ENCODE measurements at places on chromosomes 1 and 21.

DNA sequence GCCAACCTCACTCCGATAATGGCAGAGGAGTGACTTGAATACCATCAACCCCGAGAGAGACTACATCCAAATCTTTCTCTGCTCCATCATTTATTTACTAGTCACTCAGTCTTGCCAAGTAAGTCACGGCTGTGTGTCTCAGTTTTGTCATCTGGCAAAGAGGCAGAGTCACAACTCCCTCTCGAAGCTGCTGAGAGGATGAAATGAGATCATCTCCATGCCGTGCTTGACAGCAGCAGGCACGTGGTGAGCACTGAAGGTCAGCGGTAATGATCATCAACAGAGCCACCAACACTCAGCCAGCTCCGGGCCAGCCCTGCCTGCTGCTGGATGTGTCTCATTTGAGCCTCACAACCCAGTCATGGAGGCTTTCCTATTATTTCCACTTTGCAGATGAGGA lies 19.9 kb downstream of the ALDH4A1 start:
- DNase-seq: no peak

DNA sequence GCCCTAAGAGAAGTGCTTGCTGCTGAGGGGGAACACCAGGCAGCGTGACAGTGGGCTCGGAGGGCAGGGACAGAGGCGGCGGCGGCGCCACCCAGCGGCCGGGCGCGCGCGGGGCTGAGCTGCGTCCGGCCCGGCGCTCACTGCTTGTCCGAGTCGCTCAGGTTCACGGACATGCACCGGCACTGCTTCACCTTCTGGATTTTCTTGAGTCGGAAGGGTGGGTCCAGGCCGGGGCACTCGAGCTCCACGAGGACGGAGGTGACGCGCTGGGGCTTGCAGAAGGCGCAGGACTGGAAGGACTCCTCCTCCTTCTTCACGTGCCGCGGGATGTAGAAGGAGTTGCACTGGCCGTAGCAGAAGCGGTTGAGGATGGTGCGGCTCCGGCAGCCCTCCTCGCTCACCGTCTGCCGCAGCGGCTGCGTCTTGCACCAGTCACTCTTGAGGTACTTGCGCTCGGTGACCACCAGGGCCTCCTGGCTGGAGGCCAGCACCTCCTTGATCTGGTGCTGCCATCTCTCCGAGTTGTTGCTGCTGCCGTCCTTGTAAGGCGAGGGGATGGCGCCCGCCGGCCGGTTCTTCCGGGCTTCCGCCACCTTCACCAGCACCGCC lies 119.0 kb downstream of the GREM2 start:
- no peak for DNase-seq

GRCh38 chr1:31725134-31725533 lies 21.3 kb upstream of the COL16A1 start:
- DNase-seq: no peak

- DNase-seq: peak; percentile 68
Measured at GRCh38 chr21:37700641-37701202, 215.5 kb downstream of the KCNJ6 start.

DNA sequence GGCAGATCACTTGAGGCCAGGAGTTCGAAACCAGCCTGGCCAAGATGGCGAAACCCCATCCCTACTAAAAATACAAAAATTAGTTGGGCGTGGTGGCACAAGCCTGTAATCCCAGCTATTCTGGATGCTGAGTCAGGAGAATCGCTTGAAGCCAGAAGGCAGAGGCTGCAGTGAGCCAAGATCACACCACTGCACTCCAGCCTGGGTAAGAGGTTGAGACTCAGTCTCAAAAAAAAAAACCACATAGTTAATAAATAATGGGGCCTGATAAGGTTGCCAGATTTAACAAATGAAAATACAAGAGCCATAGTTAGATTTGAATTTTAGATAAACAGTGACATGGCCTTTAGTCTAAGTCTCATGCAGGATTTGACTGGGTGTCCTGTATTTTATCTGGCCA lies 175.7 kb downstream of the ZZZ3 start:
- no peak for DNase-seq

DNA sequence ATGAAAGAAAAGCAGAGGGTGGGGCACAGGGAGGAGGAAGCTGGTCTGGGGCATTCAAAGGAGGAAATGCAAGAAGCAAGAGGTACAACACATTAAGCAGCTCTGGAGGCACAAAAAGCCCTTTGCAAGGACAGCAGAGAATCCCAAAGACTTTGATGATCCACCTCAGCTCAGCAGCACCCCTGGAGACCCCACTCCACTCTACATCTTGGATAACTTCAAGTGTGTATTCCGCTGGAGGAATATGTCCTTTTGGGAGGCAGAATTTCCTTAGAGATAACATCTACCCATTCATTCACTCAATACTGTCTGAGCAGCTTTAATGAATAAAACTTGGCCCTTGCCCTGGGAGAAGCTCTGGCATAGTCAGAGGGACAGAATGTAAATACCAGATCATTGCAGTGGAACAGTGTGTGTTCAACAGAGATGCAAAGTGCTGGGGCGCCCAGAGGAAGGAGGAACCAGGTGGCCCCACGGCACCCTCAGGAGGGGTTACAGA lies 599.7 kb downstream of the KIF26B start:
- no peak for DNase-seq

GRCh38 chr1:153534226-153534924 lies 1.4 kb downstream of the S100A6 start:
- no peak for DNase-seq

GRCh38 chr1:183896466-183897048 lies 91.6 kb downstream of the RGL1 start:
- no peak for DNase-seq

DNA sequence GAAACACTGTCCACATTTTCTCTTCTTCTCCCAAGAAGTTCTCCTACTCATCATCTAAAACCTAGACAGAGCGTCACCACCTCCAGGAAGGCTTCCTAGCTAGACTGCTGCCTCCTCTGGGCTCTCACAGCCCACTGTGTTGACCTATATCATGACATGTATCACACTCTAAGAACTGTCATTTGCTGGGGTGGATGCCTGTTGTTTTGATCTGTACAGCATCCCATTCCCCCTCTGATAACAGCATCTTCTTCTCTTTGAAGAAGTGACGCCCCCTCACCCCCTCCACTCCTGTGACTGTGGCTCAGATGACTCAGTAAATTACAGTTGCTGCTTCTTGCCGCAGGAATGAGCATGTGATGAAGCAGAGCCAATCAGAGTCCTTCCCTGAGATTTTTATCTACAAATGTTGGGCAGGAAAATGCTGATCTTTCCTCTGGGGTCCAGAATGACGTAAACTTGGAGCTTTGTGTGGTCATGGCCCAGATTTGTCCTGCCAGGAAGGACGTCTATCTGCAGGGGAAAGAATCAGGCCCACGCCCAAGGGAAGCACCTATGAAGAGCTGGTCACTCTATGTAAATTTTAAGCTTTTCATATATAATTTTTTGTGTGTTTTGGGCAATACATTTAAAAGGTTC lies 28.0 kb upstream of the FOXO6 start:
- DNase-seq: peak; percentile 41

GRCh38 chr1:100760511-100760910 lies 41.0 kb downstream of the VCAM1 start:
- DNase-seq: no peak

- DNase-seq: peak; percentile 95
Measured at GRCh38 chr1:3312898-3313575, 141.4 kb upstream of the ARHGEF16 start.

DNA sequence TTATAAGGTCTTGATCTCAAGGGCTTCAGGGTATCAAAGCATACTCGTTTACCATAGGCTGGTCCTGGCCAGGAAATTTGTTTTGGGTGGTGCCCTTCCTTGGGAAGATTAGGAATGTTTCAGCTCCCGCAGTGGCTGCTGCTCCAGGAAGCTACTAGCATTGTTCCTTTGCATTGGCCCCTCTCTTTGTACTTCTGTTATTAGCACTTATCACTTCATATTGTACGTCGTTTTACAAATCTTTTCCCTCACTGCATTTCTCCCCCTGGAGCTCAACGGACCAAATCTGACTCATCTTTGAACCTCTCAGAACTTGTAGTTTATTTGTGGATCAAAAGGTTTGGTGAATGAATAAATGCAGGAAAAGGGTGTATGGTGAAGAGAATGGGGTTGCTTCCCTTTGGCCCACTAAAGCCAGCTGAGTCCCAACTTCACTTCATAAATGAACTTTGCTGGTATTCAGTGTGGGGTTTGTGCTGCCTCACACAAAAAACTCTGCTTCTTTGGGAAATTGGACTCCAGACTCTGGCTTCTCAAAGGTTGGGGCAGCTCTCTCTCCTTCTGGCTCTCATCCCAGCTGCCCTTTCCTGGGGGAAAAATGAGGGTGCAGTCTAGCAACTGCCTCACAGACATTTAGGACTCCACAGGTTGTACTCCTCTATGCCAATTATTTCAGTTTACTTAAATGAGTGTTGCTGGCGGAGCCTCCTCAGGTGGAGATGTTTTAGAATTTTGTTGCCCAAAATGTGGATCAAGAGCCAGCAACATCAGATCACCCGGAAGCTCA lies 5.9 kb downstream of the GNAT2 start:
- DNase-seq: peak; percentile 34

DNA sequence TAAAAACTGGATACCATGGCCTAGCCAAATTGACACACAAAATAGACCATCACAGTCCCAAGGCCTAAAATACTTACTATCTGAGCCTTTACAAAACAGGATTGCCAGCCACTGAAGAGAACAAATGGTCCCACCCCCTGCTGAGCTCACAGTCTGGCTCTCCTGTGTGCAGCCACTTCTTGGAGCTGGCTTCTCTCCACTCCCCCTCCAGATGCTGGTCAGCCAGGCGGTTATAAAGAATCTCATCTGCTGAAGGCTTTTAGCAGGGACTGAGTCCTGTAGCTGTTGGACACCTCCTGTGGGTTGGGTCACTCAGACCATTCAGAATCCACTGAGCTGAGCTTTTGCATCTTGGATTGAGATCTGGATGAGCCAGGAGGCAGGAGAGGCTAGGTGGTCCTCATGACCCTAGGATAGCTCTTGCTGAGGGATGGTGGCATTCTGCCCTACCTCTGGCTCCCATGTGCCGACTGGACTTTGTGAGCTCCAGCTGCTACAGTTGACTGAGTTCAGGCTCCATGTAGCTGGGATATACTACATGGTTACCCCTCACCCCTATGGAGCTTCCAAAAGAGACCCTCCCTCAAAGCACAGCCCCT lies 16.1 kb downstream of the OXCT2 start:
- DNase-seq: no peak

DNA sequence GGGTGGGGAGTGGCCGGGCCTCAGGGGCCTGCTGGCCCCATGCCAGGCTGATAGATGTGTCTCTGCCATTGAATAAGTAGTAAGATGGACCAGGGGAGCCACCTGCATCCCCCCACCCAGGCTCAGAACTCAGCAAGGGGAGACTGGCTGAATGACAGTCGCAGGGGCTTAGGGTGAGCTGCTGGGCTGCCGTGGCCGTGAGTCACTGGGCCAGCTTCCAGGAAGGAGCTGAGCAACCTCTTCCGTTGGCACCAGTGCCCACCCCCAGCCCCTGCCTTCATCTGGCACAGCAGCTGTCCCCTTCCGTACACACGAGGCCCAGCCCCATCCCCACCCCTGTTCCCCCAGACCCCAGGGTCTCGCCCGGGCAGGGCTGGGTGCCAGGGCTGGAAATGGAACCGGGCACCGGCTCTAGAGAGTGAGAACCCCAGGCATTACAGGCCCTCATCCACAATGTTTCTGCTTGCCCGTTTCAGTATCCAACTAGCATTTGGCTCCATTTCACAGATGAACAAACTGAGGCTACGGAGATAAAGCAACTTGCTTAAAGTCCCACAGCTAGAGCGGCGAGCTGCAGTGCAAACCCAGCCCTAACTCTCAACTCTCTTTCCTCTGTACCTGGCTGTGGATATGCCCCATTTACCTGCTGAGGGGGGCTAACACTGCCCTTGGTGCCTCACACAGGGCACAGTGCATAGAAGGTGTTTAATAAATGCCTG lies 10.2 kb downstream of the WNT4 start:
- no peak for DNase-seq

- DNase-seq: peak; percentile 42
Measured at GRCh38 chr21:37636152-37636860, 269.7 kb downstream of the DYRK1A start.

GRCh38 chr1:47405697-47406096 lies 10.4 kb upstream of the FOXE3 start:
- no peak for DNase-seq

DNA sequence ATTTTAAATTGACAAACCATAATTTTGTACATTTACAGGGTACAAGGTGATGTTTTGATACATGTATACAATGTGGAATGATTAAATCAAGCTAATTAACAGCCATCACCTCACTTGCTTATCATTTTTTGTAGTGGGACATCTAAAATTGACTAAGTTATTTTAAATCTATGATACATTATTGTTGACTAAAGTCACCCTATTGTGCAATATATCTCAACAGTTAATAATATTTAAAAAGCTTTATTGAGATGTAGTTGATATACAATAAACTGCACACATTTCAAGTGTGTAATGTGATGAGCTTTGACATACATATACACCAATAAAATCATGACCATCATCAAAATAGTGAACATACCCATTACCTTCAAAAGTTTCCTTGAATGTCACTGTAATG lies 242.5 kb upstream of the PLXNA2 start:
- DNase-seq: no peak

- DNase-seq: no peak
Measured at GRCh38 chr1:240152611-240153297, 61.1 kb downstream of the FMN2 start.

GRCh38 chr1:3366126-3367051 lies 88.1 kb upstream of the ARHGEF16 start:
- DNase-seq: no peak

DNA sequence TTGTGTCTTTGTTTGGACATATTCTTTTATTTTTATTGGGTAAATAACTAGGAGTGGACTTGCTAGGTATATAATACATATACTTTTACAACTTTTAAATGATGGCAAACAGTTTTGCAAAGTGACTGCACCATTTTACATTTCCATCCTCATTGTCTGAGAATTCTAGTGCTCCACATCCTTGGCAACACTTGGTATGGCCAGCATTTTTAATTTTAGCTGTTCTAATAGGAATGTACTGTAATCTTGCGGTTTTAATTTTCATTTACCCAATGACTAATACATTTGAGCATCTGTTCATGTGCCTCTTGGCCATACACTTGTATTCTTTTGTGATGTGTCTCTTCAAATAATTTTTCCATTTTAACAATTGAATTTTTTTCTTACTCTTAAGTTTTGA lies 37.0 kb upstream of the ATP6V1G3 start:
- peak; percentile 32 for DNase-seq

DNA sequence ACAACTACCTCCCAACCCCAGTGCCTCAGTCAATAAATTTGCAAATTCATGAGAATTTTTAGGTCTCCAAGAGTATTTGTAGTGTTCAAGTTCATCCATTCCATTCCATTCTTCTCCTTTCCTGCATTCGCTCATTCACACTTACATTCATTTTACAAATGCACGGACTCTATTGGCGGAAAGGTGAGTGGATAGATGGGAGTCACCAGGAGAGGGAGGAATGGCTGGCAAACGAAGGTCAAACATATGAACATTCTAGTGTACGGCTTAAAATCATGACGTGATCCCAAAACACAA lies 2.5 kb downstream of the LORICRIN start:
- no peak for DNase-seq

GRCh38 chr1:9859281-9860014 lies 35.7 kb upstream of the CLSTN1 start:
- no peak for DNase-seq

Data from non-pigmented ciliary epithelial cell (primary cell).